T follicular helper cell (primary cell): ENCODE measurements at places on chromosomes 12 and 14.

GRCh38 chr14:81519200-81520011 is 14.2 kb downstream of the SEL1L start:
- DNase-seq, result no peak

- no peak for DNase-seq
Observed at GRCh38 chr14:20486684-20487395, 17.6 kb downstream of the PNP start.

GRCh38 chr14:77498120-77498979 is at the start of gene ISM2:
TSS of gene ISM2 (minus strand) at chr14:77498816. CDS start at chr14:77498793, 23 bp downstream.
- DNase-seq, result peak; percentile 22

DNA sequence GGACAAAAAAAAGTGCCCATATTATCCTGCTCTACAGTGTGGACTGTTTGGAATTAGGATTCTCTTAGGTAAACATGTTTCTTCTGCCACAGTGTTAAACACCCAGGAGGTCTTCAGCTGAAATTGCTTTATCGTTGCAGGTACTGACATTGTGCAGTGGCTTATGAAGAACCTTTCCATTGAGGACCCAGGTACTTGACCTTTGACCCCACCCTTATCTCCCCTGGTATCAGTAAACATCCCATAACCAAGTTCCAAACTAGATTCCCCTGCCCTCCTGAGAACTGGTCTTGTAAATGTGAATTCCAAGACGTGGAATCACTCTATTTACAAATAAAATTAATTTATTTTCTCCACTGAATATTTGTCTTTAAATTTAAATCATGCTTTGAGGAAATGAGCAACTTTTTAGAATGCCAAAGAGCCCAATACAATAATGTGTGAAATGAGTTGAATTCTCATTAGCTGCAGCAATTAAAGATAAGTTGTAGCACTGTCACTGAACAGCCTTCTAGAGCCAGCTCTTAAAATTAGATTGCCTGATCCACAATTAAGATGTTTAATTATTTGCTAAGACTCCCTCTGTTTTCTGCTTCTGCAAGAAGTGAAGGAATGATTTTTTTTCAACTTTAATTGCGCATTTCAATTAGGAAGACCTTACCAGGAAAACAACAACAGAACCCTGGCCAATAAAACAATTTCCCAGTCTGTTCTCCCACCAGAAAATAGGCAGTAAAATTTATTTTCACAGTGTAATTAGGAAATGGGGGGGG is 439.3 kb downstream of the DPF3 start:
- DNase-seq, result no peak

DNA sequence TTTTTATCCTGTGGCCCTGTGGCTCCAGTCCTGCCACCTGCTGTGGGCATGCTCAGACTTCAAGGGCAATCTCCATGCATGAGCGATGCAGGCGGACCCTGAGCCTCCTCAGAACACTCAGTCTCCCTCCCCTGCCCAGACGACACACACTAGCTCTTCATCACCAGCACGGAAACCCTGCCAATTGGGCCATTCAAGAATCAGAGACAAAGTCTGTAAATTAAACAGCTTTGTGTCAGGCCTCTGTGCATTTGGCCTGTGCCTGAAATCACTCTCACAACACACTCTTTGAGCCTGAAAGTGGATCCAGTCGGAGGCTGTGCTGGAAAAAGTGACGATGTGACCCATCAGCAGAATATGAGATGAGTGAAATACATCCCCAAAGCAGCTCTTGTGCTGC is 12.5 kb downstream of the POU6F1 start:
- no peak for DNase-seq

GRCh38 chr12:48065041-48065440 is 40.8 kb downstream of the SENP1 start:
- no peak for DNase-seq
